ENCODE measurements at places on chromosomes 5 and 9.

GRCh38 chr5:130601-131131 is 38.7 kb downstream of the PLEKHG4B start:
- DNase-seq, result no peak

DNA sequence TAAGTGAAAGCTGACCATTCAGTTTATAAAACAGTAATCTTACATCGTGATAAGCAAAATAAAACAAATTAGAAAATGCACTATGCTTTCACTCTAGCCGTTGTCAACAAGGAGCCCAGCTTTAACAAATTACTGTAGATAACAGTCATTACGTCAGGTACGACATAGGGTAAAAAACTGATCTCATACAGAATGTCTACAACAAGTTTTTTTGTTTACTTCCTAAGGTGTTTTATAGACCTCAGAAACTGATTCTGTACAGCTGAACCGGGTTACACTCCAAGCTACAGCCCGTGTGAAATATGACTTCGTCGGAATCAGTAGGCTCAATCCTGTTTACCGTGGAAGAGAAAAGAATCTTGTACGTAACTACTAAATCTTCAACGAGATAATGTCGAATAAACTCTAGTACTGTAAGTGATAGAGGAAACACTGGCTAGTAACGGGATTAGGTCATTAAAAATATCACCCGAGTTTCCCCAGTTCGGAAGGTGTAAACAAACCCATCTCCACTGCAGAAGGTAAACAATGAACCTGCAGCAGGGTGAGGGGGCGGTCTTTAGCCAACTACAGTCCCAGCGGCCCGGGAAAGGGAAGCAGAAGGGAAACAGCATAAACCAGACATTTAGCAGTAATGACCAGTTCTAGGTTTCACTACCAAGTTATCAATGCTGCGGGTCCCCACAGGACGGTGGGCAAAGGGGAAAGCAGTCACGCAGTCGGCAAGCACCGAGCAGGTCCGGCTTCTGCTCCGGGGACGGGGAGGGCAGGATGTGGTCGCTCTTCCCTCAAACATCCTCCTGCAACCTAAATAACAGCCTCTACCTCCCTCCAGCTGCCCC is 1.1 kb downstream of the RICTOR start:
- no peak for DNase-seq

- DNase-seq, result no peak
Observed at GRCh38 chr5:71836559-71837112, 117.6 kb downstream of the CARTPT start.

DNA sequence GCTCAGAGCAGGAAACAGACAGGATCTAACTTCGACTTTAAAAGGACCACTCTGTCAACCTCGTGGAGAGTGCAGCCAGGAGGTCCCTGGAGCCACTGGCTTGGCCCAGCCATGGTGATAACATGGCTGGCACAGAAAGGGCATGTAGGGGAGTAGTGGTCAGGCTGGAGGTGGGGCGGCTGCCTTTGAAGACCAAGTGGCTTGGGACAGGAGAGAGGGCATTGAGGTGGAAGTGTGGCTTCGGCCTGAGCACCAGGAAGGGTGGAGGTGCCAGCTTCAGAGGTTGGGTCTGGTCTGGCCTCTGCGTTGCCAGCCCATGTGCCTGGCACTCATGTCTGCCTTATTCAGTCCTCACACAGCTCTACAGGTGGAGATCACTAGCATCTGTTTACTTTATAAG is 270.0 kb downstream of the NSG2 start:
- DNase-seq, result no peak
